Stomach (tissue), 19 donors: ENCODE measurements at places on chromosomes 5 and 9. TPM values are rescaled to one million over a fixed set of nuclear protein-coding genes. Genes with fewer than 3 reads are reported as not detected.

DNA sequence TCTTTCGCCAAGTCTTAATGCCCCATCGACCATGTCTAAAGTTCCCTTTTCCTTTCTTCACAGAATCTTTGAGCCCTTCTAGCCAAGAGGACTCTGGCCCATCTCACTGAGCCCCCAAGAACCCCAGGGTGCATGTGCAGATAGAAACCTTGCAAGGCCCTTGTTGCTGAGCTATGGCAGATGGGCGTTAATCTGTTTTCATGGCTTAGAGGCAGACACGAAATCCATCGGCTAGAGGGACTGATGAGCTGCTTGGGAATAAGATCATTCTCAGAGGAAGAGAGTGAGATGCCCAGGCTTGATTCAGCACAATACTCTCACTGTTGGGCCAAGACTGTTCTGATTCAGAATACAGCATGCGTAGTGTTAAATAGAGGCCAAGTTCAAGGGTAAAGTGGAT, 262.5 kb upstream of the C9orf72 start:
- no peaks in the 10 kb centered on the region for H3K4me1 ChIP-seq
- H3K36me3 ChIP-seq: no peaks in the 10 kb centered on the region
- no peak for DNase-seq
- no peak overlapping the region for H3K4me3 ChIP-seq
- no peak overlapping the region for H3K27ac ChIP-seq
- no peaks in the 10 kb centered on the region for H3K27me3 ChIP-seq

- no peak for DNase-seq
- H3K4me1 ChIP-seq: no peaks in the 10 kb centered on the region
- H3K27ac ChIP-seq: no peak overlapping the region
- no peaks in the 10 kb centered on the region for H3K36me3 ChIP-seq
These were observed 66.4 kb upstream of the TLE1 start for GRCh38 chr9:81755721-81756120.

DNA sequence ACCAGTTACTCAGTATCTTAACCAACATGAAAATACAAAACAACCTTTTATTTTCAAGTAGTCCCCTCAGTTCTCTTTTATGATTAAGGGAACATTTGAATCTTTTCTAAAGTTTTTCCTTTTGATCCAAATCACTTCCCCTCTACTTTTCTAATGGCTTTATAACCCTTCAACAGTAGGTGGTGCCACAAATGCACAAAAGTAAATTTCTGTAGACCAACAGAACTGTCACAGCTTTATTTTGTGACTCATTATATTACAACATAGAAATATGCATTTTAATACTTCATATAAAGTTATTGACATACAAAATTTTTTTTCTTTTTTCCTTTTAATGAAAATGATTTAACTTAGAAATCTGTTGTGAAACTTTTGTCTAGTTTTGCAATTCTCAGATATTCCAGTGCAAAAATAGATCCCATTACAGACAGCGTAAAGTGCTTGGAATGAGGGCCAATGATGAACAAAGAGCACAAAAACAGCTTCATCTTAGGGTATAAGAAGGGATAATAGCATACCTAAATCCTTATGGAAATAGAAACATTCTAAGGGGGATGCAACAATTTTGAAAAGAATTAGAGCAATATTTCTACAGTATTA, 17.0 kb downstream of the NIPSNAP3B start:
- no peak overlapping the region for H3K27ac ChIP-seq
- H3K36me3 ChIP-seq: peaks cover 46% of the 10 kb centered on the region
- no peak overlapping the region for H3K4me3 ChIP-seq
- DNase-seq: peak; percentile 61
- no peaks in the 10 kb centered on the region for H3K4me1 ChIP-seq

DNA sequence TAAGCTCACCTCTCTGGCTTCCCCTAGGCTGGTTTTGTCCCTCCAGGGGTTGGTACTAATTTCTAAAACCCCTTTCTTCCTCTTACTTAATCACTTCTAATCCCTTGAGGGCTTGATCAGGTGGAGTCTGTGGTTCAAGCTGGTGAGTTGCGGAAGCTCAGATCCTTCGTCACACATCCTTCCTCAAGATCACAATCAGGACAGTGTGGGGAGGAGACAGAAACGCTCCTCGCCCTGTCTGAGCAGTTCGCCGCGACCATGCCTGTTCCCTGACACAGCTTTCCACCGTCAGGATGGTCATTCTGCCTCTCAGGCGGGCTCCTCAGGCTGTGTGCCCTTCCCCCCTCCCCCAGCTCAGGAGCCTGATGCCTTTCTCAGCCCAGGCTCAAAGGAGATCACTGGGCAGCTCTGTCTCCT, 24.3 kb downstream of the CPLX2 start:
- no peak overlapping the region for H3K27ac ChIP-seq
- H3K36me3 ChIP-seq: no peaks in the 10 kb centered on the region
- peaks cover 16% of the 10 kb centered on the region for H3K4me1 ChIP-seq
- no peak overlapping the region for H3K4me3 ChIP-seq
- no peak for DNase-seq

ANKDD1B gene
- 7.7 TPM for total RNA-seq

DNA sequence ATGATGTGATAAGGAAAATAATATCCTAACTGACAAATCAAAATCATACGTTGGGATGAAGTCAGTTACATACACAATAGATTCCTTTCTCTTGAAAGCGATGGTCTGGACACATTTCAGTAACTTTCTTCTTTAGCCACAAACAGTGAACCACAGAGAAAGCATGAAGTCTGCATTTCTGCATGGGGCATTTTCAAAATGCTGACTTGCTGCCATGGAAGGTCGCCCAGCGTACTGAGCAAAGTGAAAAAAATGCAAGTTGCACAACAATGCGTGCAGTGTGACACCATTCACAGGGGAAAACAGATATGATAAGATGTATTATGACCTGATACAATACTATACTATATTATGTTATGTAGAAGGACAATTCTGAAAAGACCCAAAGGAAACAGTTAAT, 146.3 kb downstream of the SNX18 start:
- H3K27me3 ChIP-seq: no peaks in the 10 kb centered on the region
- peak overlapping the region; percentile 24 for H3K27ac ChIP-seq
- peak; percentile 48 for DNase-seq
- H3K4me1 ChIP-seq: no peaks in the 10 kb centered on the region

DNA sequence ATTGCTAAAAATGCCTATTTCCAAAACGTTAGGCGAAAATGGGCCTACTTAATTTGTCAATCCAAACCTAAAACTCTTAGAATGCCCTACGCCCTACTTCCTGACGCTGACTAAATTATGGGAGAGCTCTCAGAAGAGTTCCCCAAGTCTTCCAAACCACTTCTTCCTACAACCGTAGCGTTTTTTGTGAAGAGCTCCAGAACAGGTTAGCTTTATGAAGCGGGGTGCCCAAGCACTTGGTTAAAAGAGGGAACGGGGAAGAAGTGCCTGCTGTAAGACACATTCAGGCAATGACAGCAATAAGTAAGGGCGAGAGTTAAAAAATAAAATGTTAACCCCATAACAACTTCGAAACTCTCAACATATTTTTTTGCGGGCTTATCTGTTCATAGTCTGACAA, 2.8 kb downstream of the ELAVL2 start:
- H3K4me3 ChIP-seq: no peak overlapping the region
- H3K36me3 ChIP-seq: no peaks in the 10 kb centered on the region
- no peak for DNase-seq
- peaks cover 71% of the 10 kb centered on the region for H3K27me3 ChIP-seq
- H3K27ac ChIP-seq: no peak overlapping the region

CBY3 gene
- not detected for total RNA-seq

DNA sequence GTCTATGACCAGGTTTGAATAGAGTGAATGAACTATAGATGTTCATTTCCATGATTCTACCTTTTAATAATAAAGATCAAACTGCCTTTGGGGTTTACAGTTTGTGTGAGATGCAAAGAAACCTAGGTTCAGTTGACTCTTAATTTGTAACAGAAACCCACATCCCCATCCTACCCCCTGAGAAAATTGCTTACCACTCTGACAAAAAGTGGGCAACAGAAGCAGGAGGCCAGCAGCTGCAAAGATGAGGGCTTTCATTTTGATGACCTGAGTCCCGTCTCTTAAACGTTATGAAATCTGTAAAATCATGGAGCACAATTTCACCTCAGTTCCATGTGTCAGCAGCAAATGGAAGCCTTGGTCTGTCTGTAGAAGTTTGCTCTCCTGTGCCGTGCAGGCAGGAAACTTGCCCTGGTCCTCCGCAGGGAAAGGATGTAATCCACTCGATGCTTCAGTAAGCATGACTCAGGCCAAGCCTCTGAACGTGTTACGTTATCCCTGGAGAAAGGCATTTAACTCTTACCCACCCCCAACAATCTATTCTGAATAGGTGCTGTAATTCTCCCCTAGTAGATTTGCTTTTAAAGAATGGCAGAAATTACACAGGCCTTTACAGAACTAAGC, at the start of gene F2RL2:
TSS of gene F2RL2 (minus strand) at position 431 of the 624 bp plus-strand sequence. CDS start at position 258, 173 bp downstream.
- no peak for DNase-seq
- H3K27me3 ChIP-seq: no peaks in the 10 kb centered on the region
- H3K4me3 ChIP-seq: no peak within 1 kb of the TSS
- H3K36me3 ChIP-seq: no peaks in the 10 kb centered on the region
- H3K4me1 ChIP-seq: no peaks in the 10 kb centered on the region
- no peak within 1 kb of the TSS for H3K27ac ChIP-seq

DNA sequence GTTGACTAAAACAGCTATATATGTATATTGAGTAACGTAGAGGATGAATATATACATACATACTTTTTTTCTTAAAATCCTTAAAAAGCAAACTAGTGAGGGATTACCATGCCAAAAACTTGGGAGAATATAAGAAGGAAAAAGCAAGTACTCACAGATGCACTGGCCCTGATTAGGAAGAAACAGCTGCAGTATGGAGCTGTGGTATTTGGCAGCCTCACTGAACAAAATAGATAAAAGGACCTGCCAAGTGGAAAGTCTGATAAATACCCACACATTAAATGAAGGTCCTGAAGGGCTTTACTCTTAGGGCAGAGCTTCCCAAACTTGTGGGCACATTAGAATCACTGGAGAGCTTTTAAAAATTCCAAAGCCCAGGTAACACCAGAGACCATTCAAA, 80.6 kb downstream of the FEM1C start:
- H3K4me1 ChIP-seq: peaks cover 30% of the 10 kb centered on the region
- no peaks in the 10 kb centered on the region for H3K36me3 ChIP-seq
- DNase-seq: no peak
- no peak overlapping the region for H3K4me3 ChIP-seq

DNA sequence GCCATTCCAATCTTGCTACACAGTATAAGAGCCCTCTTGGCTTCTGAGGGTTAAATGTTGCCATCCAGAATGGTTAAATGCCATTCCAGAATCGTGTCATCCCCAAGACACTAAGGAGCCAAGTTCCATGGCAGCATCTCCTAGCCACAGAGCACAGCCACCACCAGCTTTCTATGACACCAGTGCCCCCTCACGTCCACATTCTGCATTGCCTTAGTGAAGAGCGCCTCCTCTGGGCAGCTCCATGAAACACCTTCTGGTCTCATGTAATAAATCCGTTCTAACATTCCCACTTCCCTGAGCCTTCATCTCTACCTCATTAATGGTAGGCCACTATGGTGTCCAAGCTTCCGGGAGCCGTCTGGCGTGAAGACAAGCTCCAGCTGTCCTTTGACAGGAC, 12.4 kb downstream of the CBY3 start:
- H3K27ac ChIP-seq: no peak overlapping the region
- H3K4me1 ChIP-seq: no peaks in the 10 kb centered on the region
- no peak overlapping the region for H3K4me3 ChIP-seq
- H3K36me3 ChIP-seq: peaks cover 32% of the 10 kb centered on the region
- no peaks in the 10 kb centered on the region for H3K27me3 ChIP-seq
- DNase-seq: peak; percentile 68

DNA sequence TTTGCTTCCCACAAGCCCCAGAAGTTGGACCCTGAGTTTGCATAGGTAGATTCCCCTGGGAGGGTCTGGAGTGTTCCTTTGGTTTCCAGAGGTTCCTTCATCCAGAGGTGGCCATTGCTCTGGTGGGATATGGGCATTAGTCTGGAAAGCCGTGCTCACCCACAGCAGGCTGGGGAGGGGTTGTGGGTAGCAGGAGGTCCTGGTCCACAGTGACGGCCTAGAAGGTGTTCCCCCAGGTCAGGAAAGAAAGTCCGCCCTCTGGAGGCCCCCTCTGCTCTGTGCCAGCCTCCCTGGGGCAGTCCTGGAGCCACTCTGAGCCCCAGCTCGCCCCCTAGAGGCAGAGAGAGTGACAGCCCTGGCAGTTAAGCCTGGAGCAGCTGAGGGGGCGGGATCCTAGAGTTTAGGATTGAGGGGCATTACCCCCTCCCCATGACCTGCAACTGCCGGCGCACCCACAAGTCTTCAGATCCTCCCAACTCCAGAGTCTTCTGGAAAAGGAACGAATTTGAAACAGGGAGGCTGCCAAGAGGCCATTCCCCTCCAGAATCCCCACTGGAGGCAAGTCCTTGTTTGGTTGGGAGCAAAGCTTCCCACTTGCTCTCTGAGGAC, 36.8 kb downstream of the NDST1 start:
- peak; percentile 85 for DNase-seq
- no peak overlapping the region for H3K4me3 ChIP-seq
- H3K4me1 ChIP-seq: peaks cover 29% of the 10 kb centered on the region
- H3K27ac ChIP-seq: peak overlapping the region; percentile 0

DNA sequence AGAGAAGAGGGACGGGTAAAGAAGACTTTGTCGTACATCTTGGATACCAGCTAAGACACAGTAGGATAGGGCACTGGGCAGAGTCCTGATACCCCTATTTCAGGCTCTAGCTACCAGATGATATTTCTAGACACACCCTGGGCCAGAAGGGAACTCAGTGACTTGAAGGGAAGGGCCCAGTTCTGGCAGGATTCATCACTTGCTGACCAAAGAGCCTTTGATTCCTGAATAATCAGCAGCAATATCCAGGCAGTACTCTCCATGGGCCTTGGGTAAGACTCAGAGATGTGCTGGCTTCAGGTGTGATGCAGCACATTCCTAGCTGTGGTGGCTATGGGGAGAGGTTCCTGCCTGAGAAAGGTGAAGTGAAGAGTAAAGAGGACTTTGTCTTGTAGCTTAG, 40.7 kb downstream of the TPD52L3 start:
- H3K27ac ChIP-seq: no peak overlapping the region
- no peak overlapping the region for H3K4me3 ChIP-seq
- DNase-seq: no peak

GRCh38 chr5:168826246-168826725, 247.1 kb upstream of the PANK3 start:
- no peaks in the 10 kb centered on the region for H3K27me3 ChIP-seq
- H3K27ac ChIP-seq: no peak overlapping the region
- H3K4me3 ChIP-seq: no peak overlapping the region
- no peaks in the 10 kb centered on the region for H3K4me1 ChIP-seq
- no peaks in the 10 kb centered on the region for H3K36me3 ChIP-seq

SPINK6 gene
- total RNA-seq: not detected

DNA sequence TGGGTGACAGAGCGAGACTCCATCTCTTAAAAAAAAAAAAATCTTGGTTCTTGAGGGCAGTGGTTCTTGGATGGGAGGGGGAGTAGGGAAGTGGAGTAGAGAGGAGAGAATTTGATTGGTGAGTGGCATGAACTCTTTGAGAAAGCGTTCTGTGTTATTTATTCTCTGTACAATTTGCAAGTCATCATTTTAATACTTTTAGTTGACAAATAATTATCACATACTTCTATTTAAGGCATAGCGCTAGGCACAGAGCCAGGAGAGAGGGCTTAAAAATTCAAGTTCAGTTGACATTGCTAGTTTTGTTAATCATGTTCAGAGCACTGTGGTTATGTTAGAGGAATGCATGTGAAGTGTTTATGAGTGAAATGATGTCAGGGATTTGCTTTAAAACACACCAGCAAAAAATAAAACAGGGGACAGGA, 24.6 kb downstream of the HSDL2 start:
- no peak overlapping the region for H3K4me3 ChIP-seq
- peak; percentile 18 for DNase-seq
- H3K27ac ChIP-seq: no peak overlapping the region
- H3K4me1 ChIP-seq: no peaks in the 10 kb centered on the region
